ENCODE measurements at places on chromosomes 13 and 19.

- no peak for DNase-seq
Measured at GRCh38 chr13:38954844-38955243, 35.8 kb downstream of the STOML3 start.

DNA sequence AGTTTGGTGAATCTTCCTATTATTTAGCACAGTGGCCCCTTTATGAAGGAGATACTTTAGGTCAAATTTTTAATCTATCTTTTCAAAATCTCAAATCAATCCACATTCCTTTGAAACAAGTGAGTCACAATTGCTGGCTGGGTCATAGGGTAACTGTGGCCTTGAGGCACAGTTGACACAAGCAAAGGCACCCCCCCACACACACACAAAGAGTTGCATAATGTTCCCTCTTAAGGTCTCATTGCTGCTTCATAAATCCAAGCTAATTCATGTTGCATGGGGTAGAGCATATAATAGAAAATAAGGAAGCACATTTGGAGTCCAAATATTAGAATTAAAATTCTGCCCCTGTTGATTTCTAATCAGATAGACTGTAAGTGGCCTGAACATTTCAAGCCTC, 171.5 kb downstream of the DLEU7 start:
- DNase-seq: no peak

DNA sequence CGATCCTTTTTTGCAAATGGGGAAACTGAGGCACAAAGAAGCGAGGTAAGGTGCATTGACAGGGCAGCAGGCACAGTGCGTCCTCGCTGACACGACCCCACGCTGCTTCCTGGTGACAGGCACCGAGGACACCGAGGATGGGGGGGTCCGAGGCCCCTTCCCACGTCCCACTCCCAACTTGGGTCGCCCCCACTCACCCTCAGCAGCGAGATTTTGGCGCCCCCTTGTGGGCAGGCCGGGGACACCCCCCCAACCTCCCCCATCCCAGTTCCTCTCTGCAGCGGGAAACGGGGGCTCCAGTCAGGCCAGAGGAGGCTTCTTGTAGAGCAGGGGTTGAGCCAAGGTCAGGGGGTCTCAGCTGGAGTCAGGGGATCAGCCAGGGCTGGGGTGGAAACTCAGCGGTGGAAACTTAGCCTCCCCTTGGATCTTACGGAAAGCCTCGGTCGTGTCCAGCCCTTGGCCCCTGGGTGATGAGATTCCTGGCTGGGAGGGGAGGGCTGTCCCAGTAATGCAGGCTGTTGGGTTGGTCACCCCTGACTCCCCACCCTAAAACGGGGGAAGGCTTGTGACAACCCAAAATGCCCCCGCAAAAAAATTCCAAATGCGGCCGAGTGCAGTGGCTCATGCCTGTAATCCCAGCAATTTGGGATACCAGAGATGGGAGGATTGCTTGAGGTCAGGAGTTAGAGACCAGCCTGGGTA, 8.2 kb downstream of the SMIM24 start:
- DNase-seq: peak; percentile 55

DNA sequence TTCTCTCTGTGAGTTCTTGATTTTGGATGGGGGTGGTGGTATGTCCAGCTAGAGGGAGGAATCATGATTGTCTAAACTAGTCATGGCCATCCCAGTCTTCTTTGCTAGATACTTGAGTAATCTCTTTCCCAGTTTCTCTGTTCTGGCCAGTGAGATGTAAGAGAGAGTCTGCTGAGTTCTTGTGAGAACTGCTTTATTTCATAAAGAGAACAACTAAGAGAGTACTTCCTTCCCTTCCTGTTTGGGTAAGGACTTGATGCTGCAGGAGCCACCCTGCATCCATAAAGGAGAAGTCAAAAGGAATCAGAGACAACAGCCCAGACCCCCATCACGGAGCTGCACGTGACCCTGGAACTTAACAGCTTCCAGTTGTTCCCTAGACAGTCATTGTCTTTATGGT, 3.0 kb upstream of the RASL11A start:
- DNase-seq: no peak

GRCh38 chr19:4077007-4077374, 10.3 kb upstream of the ZBTB7A start:
- DNase-seq: no peak

DNA sequence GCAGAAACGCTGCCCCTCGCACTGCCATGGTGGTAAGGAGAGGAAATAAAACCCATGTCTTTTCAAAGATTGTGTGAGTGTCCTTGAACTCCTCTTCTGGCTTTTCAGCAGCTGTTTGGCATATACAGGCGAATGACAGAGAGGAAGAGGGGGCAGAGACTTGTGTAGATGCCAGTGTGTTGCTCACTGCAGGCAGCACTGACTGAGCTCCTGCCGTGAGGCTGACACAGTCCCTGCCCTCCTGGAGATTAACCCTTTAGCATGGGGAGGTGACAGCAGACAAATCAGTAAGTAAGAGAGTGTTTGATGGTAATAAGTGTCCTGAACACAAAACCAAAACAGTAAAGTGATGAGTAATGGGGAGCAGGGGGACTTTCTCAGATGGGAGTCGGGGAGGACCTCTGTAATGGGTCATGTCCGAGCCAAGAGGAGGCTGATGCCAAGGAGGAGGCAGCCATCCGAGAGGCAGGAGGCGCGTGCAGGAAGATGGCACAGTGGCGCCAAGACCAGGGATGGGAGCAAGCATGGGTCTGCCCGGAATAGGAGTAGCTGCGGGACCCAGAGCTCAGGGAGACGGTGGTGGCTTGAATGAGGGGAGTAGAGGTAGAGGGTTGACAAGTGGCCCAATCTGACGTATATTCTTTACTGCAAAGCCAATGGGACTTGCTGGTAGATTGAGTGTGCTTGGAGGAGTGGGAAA, 182.2 kb downstream of the FOXO1 start:
- DNase-seq: no peak

DNA sequence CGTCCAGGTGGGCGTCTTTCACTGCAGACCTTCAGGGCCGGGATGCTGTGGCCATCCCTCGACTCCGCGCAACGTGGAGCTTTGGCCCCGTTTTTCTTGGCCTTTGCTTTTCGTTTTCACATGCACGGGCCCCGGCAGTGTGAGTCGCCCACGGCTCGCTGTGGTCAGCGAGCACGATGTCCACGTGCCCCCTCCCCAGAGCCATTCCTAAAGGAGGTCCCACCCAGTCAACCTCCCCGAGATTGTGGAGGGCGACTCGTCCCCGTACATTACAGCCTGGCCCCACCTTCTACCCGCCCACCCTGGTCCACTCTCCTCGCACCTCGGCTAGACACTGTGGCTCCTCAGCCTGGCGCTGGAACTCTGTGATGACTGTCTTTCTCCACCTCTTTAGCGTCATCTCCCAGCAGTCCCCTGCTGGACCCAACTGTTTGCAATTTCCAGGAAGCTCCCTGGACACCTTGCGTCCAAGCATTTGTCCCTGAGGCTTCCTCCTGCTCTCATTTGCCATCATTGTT, 405 bp downstream of the ZNF446 start:
- DNase-seq: no peak

- DNase-seq: no peak
Measured at GRCh38 chr13:38862443-38862842, 128.2 kb downstream of the STOML3 start.

DNA sequence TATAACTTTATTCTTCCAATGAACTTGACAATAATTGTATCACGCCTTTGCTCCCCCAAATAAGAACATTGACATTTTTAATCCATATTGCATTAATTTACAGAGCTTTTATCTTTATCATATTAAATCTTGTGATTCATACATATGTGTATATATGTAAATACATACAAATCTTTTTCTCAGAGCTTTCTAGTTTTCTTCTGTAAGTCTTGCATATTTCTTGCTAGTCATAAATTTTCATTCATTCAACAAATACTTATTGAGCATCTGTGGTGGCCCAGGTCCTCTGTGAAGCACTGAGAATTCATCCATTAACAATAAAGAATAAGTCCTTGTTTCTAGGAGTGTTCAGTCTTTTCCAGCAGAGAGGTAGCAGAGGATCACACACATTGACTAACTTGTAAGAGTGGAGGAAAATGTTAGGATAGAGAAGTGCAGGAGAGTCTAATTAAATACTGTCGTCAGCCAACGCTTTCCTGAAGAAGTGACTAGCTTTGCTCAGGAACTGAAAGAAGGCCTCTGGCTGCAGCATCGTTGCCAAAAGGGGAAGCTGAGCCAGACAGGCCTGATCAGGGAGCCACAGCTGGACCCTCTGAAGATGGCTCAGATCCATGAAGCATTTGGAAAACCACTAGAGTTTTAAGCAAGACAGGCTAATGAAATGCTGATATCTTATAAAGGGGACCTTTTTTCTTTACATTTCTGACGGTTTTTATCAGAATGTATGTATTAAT, 38.6 kb upstream of the LAMP1 start:
- DNase-seq: no peak

DNA sequence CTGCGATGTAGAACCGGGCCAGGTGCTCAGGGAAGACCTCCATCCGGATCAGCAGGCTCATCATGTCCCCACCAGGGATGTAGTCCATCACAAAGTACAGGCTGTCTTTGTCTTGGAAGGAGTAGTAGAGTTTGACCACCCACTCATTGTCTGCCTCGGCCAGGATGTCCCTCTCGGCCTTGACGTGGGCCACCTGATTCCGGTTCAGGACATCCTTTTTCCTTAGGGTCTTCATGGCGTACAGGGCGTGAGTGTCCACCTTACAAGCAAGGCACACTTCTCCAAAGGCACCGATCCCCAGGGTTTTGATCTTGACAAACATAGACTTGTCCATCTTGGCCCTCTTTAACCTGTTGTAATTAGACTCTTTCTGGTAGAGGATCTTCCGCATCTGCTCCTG, 78.0 kb downstream of the LATS2 start:
- no peak for DNase-seq

GRCh38 chr13:84563611-84564010, 681.3 kb upstream of the SLITRK1 start:
- no peak for DNase-seq

DNA sequence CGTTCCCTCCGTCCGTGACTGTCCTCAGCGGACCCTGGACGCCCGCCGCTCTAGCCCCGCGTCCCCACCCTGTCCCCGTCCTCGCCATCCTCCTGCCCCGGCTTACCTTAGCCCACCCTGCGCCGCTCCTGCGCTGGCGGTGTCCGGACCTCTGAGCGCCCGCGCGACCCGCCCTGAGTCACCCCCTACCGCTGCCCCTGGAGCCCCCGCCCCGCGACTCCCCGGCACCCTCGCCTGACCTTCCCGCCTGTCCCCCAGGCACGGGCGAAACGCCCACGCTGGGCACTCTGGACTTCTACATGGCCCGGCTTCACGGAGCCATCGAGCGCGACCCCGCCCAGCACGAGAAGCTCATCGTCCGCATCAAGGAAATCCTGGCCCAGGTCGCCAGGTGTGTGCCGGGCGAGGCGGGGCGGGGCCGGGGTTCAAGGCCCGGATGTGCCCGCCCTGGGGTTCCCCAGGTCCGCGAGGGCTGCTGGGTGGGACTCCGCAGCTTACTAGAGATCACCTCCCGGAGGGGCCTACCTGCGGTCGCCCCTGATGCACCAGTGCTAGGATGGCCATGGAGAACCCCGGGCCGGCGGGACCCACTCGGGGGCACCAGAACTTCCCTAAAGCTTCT, 5.1 kb downstream of the HMG20B start:
- DNase-seq: no peak

DNA sequence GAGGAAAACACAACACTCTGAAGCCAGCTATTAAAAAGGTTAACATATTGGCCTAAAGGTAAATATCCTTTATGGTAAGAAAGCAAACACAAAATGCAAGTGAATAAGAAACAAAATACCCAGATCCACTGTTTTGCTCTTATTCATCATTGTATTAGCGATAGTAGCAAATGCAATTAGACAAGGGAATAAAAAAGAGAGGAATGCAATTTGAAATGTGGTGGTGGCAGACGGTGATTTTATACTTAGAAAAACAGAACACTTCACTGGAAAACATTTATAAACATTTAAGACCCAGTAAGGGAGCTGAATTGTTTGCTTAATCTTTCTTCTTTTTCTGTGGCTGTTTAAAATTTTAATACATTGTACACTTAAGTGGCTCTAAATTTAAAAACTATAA, 17.2 kb upstream of the CYP4F2 start:
- no peak for DNase-seq

Measured in activated T-cell treated with anti-CD3 and anti-CD28 coated beads, Interleukin-2, amount 50 U/mL, for 1 hour (primary cell).